ENCODE measurements at places on chromosomes 1 and 21.

GRCh38 chr1:222105393-222105737 lies 363.5 kb upstream of the DUSP10 start:
- no peak for DNase-seq

DNA sequence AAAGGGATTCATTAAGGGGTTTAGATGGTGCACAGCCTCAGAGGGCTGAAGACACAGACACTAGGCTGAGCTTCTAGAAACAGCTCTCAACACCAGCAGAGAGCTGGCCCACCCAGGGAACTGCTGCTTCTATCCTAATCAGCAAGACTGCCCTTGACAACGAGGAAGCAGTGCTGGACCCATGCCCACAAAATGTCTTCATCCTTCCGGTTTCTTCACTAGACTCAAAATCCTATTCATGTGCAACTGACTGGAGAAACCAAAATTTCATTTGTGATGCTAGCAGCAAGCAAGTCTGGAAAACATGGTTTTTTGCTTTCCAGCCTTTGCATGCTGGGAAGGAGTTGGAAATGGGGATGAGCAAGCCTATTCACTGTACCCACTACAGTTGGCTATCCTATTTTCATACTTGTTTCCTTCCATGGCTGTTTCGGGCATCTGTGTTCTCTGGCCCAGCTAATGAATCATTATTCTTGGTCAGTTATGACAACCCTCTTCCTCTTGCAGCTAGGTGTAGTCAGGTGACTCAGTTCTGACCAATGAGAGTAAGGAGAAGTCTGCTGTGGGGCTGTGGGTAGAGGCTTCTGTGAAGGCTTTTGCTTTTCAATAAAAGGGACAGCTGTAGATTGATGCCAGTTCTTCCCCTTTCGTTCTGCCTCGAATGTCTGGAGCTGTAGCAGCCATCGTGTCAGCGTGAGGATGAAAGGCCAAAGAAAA lies 14.6 kb upstream of the TMEM61 start:
- DNase-seq, result peak; percentile 48

GRCh38 chr1:222769181-222769580 lies 32.2 kb downstream of the FAM177B start:
- peak; percentile 30 for DNase-seq

DNA sequence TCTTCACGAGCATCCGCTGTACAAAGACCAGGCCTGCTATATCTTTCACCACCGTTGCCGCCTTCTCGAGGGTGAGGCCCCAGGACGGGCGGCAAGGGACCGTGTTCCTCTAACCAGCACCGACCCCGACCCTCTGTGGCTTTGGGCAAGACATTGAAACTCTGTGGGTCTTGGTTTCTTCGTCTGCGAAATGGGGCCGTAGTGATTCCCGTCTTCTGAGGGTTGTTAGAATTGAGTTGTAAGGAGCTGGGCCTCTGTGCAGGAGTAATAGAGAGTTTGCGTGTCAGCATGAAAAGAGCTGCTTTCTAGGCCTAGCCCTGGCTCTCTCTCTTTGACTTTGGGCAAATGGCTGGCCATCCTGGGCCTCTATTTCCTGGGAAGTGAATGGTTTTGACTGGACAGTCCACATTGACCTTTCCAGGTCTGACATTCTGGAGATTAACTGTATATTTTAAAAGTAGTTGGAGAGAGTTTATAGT lies 591 bp downstream of the MRPL37 start:
- no peak for DNase-seq

DNA sequence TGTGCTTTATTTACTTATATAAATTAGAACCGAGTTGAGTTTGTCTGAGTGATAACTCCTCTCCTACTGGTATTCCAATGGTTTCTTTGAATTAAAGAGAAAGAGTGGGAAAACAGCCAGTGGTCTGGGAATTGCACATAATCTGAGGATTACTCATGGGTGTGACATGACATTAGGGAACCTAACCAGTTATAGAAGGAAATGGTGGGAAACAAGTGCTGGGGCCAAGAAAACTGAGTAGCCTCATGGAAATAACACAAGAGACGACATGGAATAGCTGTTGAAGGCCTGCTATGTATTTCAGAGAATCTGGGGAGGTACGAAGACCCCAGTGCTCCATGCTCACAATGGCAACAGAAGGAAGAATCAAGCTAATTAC lies 41.8 kb upstream of the LRRC52 start:
- DNase-seq, result no peak

DNA sequence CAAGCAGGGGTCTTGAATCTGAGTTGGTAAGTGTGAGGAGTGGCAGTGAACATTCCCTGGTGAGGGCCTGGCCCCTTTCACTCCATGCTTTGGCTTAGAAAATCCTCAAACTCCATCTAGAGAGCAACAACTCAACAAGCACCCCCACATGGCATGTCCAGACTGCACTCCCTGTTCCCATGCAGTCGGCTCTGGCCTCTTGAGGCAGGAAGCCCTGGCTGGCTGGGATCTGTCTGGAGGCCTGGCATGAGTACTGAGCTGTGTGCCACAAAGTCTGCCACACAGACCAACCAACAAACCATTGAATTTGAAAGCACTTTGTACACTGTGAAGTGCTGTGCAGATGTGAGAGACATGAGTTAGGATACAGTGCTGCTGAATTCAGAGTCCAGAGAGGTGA lies 25.2 kb downstream of the COA7 start:
- no peak for DNase-seq

- no peak for DNase-seq
Measured at GRCh38 chr1:243529512-243529911, 273.7 kb downstream of the SDCCAG8 start.

GRCh38 chr1:198919667-198920398 lies 281.0 kb downstream of the PTPRC start:
- DNase-seq, result no peak

DNA sequence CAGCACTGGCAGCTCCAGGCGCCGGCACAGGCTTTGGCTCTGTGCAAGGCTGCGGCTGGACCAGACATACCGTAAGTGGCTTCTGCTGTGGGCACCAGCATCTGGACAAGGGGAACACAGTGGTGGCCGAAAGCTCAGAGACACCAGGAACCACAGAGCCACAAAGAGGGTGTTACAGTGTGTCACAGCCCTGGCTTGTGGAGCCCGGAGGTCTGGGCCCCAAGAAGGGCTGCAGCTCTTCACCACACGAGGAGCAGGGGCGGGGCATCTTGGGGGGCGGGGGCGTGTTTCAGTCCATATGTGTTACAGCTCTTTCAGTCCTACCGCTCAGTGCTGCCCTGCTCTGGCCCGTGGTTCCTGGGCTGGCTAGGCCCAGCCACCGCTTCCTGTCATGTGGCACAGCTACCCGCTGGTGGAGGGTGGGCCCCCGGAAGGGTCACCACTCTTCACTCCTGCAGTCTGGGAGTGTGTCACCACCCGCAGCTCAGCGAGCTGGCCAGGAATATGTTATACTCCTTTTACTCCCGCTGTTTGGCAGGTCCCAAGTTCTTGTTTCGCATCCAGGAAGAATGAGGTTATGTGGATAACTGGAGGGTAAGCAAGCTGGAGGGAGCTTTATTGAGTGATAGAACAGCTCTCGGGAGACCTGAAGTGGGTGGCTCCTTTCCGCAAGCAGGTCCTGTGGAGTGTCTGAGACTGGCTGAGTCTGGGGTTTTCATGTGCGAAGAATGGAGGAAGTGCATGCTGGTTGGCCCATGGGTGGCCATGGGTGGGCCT lies 3.3 kb upstream of the LSM10 start:
- DNase-seq, result no peak

- DNase-seq, result no peak
Measured at GRCh38 chr1:44326024-44326701, 28.9 kb downstream of the ERI3 start.

GRCh38 chr21:24424776-24425175 lies 1182.5 kb downstream of the MRPL39 start:
- no peak for DNase-seq

DNA sequence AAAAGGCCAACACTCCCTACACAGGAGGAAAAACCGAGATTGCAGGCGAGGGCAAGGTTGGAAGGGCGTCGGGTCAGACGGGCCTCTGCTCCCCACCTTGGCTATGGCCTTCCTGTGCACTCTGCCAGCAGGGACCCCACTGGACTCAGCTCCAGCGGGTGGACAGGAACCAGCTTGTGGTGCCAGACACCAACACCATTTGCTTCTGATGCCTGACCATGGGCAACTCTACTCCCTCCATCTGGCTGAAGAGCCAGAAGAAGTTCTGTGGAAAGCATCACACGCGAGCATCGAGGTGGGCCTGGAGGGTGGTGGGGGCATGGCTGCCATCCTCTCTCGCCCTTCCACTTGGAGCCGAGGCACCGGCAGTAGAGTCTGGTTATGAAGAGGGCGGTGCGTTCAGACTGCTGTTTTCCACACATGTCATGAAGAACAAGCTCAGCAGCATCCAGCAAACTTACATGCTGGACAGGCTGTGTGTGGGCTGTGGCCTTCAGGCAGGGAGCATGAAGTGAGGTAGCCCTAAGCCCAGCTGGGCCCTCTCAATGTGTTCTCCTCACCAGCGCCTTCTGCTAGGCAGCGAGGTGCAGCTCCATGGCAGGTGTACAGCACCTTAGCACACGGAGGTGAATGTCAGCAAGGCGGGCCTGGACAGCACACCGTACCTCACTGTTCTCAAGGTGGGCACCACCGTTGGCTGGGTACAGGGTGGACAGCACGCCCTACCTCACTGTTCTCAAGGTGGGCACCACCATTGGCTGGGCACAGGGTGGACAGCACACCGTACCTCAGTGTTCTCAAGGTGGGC lies 15.6 kb upstream of the ZNF669 start:
- no peak for DNase-seq

GRCh38 chr1:30900931-30901560 lies 7.5 kb downstream of the SDC3 start:
- DNase-seq, result no peak

GRCh38 chr1:68717330-68717729 lies 220.4 kb upstream of the DEPDC1 start:
- DNase-seq, result no peak

- DNase-seq, result no peak
Measured at GRCh38 chr1:203428981-203429599, 46.5 kb upstream of the PRELP start.

GRCh38 chr1:193741228-193741627 lies 554.8 kb upstream of the B3GALT2 start:
- DNase-seq, result no peak

GRCh38 chr1:114130846-114131525 lies 22.7 kb downstream of the SYT6 start:
- no peak for DNase-seq

DNA sequence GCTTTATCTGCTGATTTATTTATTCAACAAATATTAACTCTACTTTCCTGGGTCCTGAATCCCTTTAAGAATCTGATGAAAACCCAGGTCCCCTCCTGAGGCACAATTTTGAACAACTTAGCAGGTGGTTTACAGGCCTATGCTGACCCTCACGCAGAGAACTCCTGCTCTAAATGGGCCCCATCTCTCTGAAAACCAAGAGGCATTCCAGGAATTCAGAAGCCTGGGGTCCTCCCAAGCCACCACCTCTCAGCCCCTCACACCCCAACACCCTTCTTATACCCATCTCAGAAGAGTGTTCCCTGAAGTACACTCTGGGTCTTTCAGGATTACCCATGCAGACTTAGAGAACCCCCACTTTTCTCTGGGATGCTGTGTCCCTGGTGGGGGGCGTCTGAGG lies 34.5 kb downstream of the LHX4 start:
- DNase-seq, result no peak

DNA sequence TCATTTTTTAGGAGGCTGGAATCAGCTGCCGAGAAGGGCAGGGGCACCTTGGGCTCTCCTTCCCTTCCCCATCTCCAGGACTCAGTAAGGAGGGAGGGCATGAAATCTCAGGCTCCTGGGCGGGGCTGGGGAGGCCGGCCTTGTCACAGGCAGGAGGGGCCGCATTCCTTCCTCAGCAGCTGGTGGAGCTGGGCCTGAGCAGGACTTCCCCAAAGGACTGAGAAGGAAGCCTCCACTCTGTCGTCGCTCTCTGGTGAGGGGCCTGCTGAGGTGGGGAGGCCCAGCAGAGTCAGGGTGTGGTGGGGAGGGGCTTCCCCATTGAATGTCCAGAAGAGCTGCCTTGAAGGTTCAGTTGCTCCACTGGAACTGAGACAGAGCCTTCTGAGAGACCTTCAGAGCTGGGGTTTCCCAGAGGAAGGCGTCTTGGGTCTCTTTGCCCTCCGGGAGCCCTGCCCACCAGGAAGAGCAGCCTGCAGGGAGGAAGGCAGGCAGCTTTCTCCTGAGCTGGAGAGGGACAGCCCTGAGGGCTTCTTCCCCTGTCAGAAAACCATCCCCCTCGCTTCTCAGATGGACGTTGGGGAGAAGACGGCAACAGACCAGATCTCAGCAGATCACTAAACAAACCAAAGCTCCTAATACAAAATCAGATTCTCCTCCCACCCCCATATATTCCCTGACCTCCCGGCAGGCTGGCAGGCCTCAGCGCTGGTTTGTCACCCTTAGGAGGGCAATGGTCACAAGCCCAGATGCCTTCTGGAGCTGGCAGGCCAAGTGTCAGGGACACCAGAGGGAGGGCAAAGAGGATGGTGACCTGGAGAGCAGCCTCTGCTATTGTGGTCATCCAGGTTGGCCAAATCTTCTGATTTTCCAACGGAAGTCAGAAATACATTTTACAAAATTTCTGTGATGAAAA lies 10.7 kb downstream of the KCNA10 start:
- no peak for DNase-seq

DNA sequence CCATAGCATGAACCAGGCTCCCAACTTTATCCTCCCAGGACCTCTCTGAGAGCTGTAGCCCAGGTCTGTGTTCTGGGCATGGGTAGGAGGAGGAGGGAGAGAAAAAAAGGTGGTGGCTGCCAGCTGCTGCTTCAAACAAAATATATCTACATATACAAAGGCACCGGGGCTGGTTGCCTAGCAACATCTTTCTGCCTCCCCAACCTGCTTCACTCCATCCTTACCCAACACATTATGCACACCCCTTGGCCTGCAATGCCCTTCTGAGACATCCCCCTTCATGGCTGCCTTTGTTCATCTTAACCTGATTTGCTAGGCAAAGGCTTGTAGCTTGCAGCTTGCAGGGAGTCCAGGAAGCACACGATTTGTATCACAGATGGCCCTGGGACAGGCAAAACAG lies 27.2 kb upstream of the ATP1A1 start:
- peak; percentile 43 for DNase-seq

GRCh38 chr1:29706936-29707335 lies 470.6 kb downstream of the PTPRU start:
- peak; percentile 13 for DNase-seq

- peak; percentile 98 for DNase-seq
Measured at GRCh38 chr1:25562101-25562927, 18.9 kb downstream of the LDLRAP1 start.

GRCh38 chr1:209417761-209418160 lies 165.8 kb upstream of the CAMK1G start:
- DNase-seq, result no peak

DNA sequence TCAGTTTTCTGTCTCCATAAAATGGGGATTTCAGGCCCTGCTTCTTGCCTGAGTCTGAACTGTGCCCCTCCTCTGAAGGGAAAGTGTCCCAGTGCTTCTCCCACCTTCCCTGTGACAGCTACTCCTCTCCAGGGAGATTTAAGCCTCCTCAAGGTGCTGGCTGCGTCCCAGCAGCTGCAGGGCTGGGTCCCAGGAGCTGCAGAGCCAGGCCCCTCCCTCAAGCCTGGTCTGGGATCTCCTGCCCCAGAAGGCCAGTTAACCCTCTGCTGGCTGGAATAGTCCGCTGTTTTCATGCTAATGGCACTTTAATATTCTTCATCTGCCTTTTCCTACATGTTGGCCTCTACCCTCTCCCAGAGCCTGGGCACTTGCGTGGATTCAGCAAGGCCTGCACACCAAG lies 99.0 kb downstream of the PLXNA2 start:
- DNase-seq, result no peak

GRCh38 chr1:119924948-119925898 lies 28.9 kb upstream of the ADAM30 start:
- no peak for DNase-seq

Measured in OCI-LY7 (cell line).